Activated CD4-positive, CD25-positive, alpha-beta regulatory T cell (primary cell): ENCODE measurements at places on chromosomes 11 and 22.

DNA sequence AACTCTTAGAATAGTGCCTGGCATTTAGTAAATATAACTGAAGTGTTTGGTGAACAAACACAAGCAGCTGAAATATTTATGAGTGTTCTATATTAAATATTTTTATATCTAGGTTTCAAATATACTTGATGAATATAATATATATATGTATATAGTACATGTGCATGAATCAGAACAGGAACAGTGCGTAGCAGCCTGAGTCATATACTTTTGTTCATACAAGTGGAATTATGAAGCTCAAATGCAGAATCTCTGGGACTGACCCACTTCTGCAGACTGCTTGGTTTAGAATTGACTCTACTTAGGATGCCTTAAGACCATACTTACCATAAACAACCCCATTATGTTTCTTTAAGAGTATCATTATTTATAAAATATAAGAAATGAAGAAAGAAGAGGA lies 997.8 kb upstream of the RAG2 start:
- DNase-seq = no peak

DNA sequence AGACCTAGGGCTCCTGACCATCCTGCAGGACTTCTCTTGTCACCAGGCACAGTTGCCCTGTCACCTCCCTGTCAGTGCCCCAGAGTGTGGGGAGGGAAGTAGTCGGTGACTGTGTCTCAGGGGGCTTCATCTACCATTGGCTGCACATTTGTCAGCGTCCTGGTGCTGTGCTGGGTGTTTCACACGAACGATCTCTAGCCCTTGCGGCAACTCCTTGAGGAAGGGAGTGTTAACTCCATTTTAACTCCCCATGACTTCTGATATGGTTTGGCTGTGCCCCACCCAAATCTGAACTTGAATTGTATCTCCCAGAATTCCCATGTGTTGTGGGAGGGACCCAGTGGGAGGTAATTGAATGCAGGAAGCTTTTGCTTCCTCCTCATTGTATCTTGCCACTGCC lies 7.1 kb downstream of the TSKU start:
- DNase-seq = no peak

- no peak for DNase-seq
These were observed 760 bp upstream of the MAPK8IP1 start for GRCh38 chr11:45884596-45885185.

DNA sequence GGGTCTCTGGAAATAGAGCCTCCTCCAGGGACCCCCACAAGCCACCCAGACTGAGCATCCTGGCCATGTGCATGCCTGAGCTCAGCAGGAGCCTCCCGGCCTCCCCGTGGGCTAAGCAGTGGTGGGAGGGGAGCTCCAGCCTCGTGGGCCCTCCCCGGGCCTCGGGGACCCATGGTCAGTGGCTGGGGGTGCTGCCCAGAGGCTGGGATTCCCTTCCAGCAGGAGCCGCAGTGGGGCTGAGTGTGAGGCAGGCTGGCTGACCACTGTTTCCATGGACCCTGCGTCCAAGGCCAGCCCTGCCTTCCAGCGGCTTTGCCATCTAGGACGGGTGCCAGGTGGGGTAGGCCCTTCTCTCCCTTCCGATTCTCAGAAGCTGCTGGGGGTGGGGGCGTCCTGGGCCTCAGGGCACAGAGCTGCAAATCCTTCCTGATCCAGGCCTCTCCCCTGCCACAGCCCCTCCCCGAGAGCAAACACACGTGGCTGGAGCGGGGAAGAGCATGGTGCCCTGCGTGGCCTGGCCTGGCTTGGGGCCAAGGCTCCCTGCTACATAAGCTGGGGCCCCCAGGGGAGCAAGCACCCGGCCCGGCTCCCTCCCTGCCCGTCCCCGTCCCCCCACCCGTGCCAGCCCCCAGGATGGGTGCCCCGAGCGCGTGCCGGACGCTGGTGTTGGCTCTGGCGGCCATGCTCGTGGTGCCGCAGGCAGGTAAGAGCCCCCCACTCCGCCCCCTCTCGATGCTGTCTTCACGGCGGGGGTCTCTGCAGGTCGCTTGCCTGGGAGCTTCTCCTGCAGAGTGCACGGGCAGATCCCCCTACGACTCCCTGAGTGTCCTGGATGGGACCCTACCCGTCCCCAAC lies at the start of gene MUC5B:
Gene MUC5B, plus strand, starts transcription at position 576 of the 855 bp plus-strand sequence. Its CDS starts 58 bp downstream, at position 634.
- no peak for DNase-seq

DNA sequence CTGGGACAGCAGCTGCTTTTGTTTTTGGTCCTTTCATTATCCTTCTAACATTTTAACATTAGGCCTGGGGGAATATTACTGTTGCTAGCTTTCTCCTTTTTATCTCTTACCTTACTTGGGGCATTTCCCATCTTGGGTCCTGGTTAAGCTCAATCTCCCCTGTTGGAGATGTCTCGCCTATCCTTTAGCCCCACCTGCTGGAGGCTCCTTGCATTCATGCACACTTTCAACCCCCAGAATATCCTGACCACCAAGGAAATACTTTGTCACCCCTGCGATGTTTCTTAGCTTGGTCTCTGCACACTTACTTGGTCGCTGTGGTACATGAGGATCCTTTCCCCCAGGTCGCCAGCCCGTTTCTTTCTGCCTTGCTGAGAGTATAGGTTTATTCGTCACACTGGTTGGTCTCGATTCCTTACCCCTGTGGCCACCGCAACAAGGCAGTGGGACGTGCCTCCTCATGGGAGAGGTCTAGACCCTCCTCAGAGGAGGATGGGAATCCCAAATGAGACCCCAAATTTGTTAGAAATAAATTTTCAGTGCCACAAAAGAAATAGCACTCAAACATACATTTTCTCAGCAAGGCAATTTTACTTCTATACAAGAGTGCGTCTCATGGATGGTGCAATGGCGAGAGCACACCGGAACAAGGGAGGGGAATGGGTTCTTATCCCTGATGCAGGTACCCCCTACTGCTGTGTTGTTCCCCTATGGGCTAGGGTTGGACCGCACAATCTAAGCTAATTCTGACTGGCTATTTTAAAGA lies 5.4 kb upstream of the TXN2 start:
- peak; percentile 45 for DNase-seq

DNA sequence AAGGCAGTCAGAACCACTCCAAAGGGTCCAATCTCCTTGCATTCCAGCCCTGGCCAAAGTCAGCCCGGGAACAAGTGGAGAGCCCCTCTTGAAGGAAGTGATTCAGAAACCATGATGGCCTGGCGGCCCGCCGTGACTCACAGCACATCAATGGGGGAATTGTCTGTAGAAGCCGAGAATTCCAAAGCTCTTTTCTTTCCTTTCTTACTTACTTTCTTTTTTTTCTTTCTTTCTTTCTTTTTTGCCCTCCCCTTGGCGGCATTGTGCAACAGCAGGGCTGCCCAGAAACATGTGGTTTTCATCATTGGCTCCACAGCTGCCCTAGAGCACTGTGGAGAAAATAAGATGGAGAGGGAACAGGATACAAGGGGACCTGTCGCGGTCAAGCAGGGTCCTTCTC lies 140.2 kb upstream of the TIMP3 start:
- DNase-seq = no peak

- no peak for DNase-seq
These were observed 47.3 kb upstream of the WNT7B start for GRCh38 chr22:46024136-46024840.

DNA sequence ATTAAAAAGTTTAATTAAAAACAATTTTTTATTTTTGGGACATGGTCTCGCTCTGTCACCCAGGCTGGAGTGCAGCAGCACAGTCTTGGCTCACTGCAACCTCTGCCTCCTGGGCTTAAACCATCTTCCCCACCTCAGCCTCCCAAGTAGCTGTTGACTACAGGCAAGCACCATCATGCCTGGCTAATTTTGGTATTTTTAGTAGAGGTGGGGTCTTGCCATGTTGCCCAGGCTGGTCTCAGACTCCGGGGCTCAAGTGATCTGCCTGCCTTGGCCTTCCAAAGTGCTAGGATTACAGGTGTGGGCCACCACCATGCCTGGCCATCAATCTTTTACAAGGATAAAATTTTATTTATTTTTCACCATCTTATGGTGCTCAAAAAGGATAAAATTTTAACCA lies 43.3 kb upstream of the PHOX2A start:
- DNase-seq = no peak

- no peak for DNase-seq
These were observed 1.9 kb downstream of the GRAMD4 start for GRCh38 chr22:46622081-46622521.

DNA sequence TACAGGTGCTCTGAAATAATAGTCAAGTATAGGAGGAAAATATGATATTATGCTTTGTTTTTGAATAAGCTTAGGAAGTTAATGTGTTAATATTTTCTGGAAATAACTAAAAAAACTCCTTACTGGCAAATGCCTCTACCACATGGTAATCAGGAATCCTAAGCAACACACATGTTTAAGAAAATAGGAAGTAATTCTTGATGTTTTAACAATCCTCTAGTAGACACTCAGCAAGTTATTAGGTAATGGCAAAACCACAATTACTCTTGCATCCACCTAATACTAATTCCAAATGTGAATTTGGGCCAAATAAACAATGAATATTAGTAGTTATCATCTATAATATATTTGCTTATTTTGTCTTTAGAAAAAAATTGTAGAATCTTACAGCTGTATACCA lies 53.6 kb downstream of the SLC35F2 start:
- DNase-seq = no peak

DNA sequence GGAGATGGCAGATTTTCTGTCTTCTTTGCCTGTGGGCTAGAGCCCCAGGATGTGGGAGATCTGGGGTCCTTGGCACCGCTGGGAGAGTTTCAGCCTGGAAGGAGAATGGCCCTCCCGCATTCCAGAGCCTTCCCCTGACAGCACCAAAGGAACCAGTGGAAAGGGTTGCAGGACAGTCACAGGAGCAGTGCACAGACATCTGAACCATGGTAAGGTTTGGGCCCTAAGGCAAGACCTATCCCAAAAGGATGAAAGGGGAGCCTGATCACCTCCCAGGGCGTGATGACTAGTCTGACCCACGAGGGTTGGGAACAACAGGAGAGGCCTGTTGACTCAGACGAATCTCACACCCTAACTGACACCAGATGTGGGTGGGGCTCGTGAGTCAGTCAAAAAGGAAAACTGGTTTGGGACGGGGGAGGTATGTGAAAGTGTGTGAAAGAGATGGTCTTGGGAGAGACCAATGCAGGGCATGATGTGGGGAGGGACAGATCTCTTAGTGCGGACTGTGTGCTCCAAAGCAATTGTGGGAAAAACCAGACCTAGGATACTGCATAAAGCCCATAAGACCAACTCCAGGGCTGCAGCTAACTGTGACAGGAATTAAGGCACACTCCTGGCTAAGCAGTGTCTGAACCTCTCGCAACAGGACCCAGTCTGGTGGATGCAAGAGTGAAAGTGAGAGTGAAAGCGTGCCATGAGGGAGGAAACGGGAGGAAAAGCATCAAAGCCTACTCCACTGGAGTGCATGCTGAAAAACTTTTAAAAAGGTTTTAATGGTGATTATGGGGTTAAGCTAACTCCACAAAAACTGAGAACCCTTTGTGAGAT lies 39.1 kb upstream of the GLYAT start:
- no peak for DNase-seq

DNA sequence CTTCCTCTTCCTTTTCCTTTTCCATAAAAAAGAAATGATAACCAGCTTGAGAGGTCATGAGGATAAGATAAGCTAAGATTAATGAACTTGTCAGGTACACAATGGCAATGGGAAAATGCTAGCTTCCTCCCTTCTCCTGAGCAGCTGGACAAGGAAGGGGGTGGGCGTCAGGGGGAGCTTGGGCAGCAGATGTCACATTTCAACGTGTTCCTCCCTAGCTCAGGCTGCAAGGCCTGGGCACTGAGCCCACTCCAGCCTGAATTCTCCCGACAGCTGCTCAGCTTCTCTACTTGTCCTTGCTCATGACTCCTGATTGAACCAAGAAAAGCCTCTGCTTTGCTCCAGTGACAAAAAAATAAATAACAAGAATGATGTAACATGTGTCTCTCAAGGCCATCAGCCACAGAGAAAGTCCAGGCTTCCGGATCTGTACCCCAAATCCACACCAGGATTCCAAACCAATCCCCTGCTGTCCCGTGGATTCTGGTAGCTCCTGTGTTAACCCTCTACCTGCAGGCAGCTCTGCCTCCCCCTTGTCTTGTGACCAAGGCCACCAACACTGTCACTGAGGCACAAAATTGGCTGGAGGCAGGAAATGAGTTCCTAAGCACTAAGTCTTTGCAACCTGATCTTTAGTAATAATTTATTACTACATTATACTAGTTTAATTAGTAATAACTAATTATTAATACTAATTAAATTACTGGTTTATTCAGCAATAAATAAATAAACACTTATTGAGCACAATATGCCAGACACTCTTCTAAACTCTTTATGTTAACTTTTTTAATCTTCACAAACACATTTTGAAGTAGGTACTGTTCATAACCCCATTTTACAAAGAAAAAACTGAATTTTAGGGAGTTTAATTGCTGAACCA lies 146.5 kb downstream of the CCDC34 start:
- DNase-seq = no peak

DNA sequence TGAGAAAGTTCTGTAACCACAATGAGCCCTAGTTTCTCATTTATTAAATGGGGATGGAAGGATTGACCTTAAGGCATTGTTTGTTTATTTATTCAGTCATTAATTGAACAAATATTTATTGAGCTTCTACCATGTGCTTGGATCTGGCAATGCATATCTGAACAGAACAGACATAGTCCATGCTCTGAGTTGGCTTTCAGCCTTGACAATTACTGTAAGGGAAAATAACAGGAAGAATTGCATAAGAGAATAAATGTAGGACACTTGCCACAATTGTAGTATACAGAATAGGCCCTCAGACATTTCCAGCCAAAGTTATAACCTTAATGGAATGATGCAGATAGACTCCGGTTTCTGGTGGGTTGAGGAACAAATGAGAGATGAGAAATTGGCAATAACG lies 160.5 kb upstream of the TTC12 start:
- no peak for DNase-seq

- DNase-seq = no peak
These were observed 11.0 kb downstream of the CTNND1 start for GRCh38 chr11:57772562-57772961.

GRCh38 chr11:9777525-9777924 lies 113.6 kb downstream of the SWAP70 start:
- no peak for DNase-seq

- no peak for DNase-seq
These were observed 198.3 kb downstream of the CASP12 start for GRCh38 chr11:104699981-104700380.

DNA sequence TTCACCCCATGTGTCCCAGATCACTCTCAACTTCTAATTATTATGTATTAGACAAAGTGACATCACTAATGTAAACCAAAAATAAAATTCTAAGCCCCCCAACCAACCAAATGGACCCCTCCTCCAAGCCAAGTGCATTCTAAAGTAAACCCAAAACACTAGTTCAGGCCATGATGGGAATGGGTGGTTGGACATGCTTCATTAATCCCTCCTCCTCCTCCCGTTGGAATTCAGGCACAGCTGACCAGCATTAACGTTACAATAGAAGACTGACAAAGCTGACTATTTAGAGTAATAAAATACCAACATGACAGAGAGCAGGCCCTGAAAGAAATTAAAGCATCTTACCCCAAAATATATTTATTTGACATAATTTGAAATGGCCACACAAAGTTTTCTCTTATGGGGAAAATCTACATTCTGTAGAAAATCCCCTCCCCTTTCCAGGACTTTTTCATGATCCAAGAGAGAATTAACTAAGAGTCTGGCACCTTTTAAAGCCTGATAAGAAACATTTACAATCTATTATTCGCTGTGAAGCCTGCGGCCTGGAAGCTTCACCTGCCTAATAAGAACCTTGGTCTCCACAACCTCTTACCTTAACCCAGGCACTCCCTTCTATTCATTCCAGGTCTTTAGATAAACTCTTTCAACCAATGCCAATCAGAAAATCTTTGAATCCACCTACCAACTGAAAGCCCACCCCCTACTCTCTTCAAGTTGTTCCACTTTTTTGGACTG lies 948.5 kb upstream of the CCDC90B start:
- DNase-seq = no peak
